ENCODE measurements at places on chromosomes 12 and 14. TPM values are rescaled to one million over a fixed set of nuclear protein-coding genes. Genes with fewer than 3 reads are reported as not detected.

TBX3 gene
- total RNA-seq: 1.2 TPM

TSHR gene
- under 0.01 TPM for total RNA-seq

GNB3 gene
- 0.94 TPM for total RNA-seq

RABGGTA gene
- total RNA-seq: 19.5 TPM

DBX2 gene
- total RNA-seq: 1.6 TPM

PLEK2 gene
- 0.47 TPM for total RNA-seq

Data from occipital lobe (tissue), 3 donors.